ENCODE measurements at places on chromosomes 7 and 10. TPM values are rescaled to one million over a fixed set of nuclear protein-coding genes. Genes with fewer than 3 reads are reported as not detected.

- no peak for DNase-seq
Measured at GRCh38 chr7:105205592-105206237, 183.0 kb downstream of the SRPK2 start.

- DNase-seq: no peak
Measured at GRCh38 chr10:68900427-68901104, 549 bp upstream of the DDX50 start.

DNA sequence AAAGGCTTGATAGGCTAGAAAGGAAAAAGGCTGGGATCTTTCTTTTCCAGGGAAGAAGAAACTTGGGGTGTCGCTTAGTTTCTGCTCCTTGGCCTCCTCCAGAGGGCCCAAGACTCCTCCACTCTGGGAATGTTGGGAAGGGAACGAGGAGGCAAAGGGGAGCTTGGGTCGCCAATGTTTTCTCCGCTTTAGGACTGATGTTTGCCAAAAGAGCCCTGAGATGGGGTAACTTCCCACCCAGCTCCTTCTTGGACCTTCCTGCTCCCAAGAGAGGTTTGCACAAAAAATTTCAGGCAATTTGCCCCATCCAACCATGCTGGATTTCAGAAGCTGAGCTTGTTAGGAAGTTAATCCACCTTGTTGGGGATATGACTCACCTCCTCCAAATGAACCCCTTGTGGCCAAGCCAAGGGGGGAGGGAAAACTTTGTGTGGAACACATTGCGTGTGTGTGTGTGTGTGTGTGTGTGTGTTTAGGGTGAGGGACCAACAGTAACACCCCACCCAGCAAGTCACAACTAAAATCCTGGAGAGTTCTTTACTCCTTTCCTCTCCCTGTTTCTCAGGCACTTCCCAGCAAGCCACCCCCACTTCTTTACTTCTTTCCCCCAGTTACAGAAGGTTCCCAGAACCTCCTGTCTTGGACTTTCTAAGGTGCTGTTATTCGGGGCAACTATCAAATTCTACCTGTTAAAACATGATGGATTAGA is 8.7 kb upstream of the HOXA2 start:
- no peak for DNase-seq

GRCh38 chr7:18538554-18539250 is 43.2 kb downstream of the HDAC9 start:
- no peak for DNase-seq

GRCh38 chr7:24587853-24588252 is 14.6 kb downstream of the PALS2 start:
- DNase-seq: no peak

DNA sequence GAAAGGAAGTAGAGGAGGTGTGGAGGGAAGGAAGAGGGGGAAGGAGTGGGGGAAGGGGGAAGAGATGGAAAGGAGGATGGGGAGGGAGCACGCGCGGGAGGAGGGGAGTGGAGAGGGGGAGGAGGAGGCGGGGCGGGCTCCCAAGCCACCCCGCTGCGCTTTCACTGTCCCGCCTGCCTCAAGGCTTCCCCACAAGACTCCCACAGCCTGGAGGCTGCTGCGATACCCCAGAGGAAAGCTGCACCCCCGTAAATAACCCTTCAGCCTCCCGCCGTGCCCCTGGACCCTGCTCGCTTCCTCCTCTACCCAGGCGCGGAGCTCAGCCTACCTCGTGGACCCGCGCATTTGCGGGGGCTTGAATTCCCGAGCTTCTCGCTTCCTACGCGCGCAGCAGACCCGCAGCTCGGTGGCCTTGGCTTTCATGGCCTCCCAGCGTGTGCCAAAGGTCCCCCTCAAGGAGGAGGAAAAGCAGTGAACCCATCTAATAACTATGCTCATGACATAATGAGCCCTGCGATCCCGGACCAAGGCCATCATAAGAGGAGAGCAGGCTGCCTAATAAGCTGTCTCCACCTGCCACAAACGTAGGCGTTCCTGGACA is at the start of gene C10orf67:
TSS of gene C10orf67 (minus strand) at position 557 of the 601 bp plus-strand sequence. CDS start at position 534, 23 bp downstream.
- DNase-seq: no peak

Gene CRTAC1
- total RNA-seq: not detected

DNA sequence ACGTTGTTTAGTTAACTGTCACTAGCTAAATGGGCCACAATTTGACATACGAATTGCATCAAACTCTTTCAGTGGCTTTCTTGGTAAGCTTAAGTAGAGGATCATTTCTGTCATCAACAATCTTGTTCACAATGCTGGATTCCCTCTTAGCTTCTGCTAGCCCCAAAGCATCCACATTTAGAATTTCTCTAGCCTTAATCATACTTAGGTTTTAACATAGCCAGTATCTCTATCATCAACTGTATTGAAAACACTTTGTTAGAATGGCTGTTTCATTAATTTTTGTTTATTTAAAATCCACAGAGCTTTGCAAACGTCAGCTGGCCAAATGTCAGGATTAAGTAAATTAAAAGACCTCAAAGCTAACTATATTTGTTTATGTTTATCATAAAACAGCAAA is 41.1 kb downstream of the ABRAXAS2 start:
- no peak for DNase-seq

DNA sequence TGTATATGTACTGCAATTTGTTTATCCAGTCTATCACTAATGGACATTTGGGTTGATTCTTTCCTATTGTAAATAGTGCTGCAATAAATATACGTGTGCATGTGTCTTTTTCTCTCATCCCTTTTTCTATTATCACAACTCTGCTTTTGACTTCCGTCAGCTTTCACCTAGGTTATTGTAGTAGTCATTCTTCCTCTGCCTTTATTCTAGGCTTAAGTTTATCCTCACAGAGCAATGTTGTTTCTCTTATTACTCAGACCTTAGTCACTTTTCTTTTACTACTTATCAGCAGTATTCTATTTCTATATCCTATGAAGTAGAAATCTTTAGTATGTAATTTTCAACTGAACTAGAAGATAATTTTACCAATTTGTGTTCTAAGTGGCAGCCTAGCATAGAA is 175.3 kb upstream of the SEMA3E start:
- DNase-seq: no peak

GRCh38 chr7:73597978-73598782 is 19.8 kb upstream of the TBL2 start:
- DNase-seq: no peak

Gene SLC26A5
- not detected for total RNA-seq

- no peak for DNase-seq
Measured at GRCh38 chr10:109047856-109048255, 875.5 kb downstream of the XPNPEP1 start.

Gene IGFBP3
- total RNA-seq: 1.3 TPM

GRCh38 chr7:55485501-55486191 is 86.7 kb downstream of the VOPP1 start:
- DNase-seq: no peak

- no peak for DNase-seq
Measured at GRCh38 chr10:80515511-80515910, 22.2 kb upstream of the SH2D4B start.

GRCh38 chr7:41261080-41261479 is 441.8 kb downstream of the INHBA start:
- no peak for DNase-seq

DNA sequence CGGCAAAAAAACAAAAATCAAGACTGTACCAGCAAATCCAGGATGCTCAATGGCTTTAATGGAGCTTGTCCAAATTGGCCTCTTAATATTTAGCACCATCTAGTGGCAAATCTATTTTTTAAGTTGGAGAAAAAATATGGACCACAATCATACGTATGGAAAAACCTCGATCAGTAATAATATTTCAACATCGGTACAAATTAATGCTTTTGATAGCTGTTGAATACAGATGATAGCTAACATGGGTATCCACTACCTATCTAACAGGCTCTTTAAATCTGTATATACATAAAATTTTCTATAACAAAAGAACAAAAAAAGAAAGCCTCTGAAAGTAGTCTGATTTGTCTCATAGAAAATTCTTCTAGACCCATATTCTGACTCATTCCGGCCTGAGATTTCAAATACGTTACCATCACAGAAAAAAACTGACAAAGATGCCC is 29.2 kb downstream of the COA1 start:
- no peak for DNase-seq

DNA sequence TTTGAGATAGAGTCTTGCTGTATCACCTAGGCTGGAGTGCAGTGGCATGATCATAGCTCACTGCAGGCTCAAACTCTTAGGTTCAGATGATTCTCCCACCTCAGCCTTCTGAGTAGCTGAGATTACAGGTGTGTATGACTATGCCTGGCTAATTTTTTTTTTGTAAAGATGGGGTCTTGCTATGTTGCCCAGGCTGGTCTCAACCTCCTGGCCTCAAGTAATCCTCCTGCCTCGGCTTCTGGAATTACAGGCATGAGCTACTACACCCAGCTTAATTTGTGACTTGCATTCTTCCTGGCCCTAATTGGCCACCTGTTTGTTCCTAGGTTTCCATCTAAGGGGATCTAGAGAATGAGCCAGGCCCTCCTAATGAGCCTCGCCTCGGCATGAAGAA is 9.3 kb downstream of the ARHGAP22 start:
- no peak for DNase-seq

DNA sequence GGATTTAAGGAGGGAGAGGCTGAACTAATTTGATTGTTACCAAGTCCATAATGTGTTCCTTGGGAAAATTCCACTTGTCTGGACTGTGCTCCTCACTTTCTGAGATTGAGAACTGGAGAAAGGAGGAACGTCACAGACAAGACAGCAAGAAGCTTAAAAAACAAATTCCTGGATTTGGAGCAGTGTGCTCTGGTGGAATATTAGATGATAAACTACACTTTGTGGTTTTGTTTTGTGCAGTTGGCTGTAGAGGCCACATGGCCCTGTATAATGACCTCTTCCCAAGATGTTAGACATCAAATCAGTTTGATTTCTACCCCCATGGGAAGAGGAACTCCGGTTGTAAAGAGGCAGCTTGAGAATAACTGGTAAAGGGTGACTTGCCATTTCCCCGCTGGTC is 421.3 kb upstream of the GALNT17 start:
- DNase-seq: no peak

DNA sequence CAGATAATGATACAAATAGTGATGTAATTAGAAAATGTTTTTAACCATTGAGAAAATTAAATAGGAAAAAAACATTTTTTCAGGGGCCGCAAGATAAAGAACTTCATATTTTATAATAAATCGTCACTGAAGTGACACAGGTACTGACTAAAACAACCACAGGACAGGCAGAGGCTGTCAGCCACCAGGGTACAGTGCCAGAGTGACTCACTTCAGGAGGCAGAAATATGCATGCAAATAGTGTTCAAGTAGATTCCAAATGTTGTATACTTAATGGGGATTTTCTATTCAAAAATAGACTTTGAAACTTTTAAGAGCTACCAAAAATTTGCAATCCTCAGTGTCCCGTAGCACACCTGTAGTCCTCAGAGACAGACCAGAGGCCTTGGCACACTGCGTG is 68.6 kb downstream of the FRMPD2 start:
- DNase-seq: no peak

DNA sequence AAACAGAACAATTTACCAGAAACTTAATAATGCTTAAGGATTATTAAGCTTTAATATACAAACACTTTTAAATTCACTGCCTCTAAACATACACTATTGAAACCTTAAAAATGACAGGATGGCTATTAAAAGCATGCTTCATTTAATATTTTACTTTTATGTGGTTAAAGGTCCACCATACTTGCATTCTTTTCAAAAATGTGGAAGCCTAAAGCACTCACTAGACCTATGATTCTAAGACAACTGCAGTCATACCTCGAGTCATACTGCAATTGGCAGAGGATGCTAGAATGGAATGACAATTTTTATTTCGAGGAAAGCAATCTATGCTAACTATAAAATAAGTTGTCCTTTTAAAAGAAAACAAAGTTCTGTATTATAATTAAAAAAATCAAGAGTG is 85.3 kb downstream of the PIP4K2A start:
- DNase-seq: no peak

GRCh38 chr10:88110355-88110754 is 246.9 kb downstream of the PTEN start:
- no peak for DNase-seq

DNA sequence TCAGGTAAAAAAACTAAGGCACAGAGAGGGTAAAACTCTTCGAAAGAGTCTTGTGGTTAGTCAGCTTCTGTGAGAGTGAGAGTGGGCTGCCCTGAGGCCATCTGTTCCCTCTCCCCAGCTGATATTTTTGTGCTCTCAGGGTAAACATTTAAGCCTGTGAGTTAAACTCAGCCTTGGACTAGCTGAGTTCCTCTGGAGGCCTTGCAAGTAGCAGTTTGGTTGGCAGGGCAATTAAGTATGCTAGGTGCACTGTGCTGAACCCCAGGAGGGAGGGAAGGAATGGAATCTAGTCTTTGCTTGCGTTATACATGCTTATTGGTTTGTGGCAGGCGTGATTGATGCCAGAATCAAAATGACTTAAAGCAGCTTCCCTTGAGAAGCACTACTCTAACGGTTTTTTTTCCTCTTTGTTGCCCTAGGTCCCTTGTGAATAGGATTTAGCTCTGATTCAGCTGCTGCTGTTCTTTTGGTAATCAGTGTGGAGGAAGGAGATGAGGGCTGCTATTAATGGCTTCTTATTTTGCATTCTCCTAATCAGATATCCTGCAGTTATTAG is 140.2 kb downstream of the AUTS2 start:
- no peak for DNase-seq

DNA sequence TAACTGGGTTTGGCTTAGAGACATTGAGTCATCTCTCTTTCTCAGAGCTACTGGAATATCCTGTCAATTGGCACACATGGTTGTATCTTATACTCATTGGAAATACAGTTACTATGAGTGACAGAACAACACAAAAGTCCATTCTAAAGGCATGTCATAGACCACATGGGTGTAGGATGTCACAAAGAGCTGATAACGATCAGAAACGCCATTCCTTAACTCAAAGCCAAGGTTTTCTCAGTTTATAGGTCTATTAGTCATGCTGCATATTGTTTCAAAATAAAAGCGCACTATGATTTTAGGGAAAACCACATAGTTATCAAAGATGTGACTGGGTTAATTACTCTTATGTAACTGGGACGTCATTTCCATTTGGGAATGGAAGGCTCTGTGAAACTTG is 147.2 kb upstream of the FAM171A1 start:
- no peak for DNase-seq

GRCh38 chr7:92735707-92736106 is 100.7 kb downstream of the CDK6 start:
- no peak for DNase-seq

DNA sequence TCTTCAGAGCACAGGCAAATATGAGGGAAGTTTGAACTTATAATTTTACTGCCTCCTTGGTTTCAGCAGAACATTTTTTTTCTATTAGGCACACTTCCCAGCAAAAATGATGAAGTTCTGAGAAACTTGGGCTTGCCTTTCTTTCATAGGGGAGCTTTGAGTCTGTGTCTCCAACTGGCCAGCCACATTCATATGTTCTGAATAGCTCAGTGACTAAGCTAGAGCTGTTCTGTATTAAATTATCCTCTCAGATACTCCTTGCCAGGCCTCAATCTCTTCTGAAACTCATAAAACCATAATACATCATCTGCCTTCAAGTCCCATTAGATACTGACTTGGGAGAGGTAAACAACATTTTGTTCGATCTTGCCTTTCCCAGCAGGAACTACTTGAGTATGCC is 476.5 kb downstream of the GPAM start:
- no peak for DNase-seq

DNA sequence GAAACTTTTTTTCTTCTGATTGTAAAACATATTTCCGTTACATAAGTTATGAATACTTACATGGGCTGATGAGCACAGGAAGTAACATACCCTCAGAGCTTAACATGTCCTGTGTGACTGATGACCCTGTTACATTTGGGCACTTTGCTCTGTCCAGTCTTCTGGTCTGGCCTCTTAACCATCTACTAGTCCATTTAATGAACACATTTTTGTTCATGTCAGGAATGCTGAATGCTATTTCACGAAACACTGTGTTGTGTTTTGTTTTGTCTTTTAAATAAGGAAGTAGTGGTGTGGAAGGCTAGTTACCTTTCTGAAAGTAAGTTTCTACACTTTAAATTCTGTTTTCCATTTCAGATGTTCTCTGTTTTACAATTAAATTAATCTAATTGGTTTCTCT is 77.7 kb downstream of the RBM33 start:
- DNase-seq: no peak
